NCI-H1417 treated with DMSO at 0.1 percent for 48 hours (cell line): ENCODE measurements at places on chromosomes 1 and 21.

GRCh38 chr1:119635811-119636390 is 12.2 kb downstream of the ZNF697 start:
- no peak for DNase-seq

GRCh38 chr1:213934649-213935048 is 53.1 kb upstream of the PROX1 start:
- no peak for DNase-seq

- DNase-seq: no peak
Observed at GRCh38 chr1:221793439-221794078, 51.7 kb upstream of the DUSP10 start.

- no peak for DNase-seq
Observed at GRCh38 chr1:5456090-5456811, 536.0 kb downstream of the NPHP4 start.

DNA sequence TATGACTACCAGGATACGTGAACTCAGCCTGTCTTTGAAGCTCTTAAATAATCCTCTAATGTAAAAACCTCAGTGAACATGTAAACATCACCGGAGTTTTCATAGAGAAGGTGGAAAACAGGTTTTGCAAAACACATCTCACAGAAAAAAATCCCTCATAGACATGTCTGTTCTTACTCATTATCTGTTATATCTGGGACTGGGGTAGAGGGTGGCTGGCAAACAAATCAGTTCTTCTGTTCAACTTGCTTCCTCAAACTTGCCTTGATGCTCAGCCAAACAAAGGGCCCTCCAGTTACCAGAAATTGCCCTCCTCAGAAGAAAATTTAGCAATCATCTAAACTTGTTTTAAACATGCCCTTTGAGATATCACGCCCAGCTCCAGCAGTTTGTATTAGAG is 66.1 kb upstream of the CXADR start:
- DNase-seq: no peak

GRCh38 chr1:236457775-236458174 is 63.7 kb downstream of the EDARADD start:
- DNase-seq: no peak

GRCh38 chr1:61116421-61116820 is 34.1 kb downstream of the NFIA start:
- no peak for DNase-seq

DNA sequence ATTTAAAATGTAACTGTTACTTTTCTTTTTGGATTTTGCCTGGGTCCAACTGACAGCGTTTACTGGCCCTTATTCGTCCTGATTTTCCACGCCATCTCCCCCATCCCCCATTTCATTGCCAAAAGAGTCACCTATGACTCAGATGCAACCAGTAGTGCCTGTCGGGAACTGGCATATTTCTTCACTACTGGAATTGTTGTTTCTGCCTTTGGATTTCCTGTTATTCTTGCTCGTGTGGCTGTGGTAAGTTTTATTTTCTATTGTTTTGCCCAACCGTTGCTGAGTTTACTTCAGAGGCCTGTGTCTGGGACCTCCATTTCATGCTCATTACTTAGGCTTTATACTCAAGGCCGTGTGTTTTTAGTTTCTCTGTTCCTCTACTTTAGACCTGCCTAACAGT is 9.3 kb downstream of the LEPR start:
- no peak for DNase-seq

DNA sequence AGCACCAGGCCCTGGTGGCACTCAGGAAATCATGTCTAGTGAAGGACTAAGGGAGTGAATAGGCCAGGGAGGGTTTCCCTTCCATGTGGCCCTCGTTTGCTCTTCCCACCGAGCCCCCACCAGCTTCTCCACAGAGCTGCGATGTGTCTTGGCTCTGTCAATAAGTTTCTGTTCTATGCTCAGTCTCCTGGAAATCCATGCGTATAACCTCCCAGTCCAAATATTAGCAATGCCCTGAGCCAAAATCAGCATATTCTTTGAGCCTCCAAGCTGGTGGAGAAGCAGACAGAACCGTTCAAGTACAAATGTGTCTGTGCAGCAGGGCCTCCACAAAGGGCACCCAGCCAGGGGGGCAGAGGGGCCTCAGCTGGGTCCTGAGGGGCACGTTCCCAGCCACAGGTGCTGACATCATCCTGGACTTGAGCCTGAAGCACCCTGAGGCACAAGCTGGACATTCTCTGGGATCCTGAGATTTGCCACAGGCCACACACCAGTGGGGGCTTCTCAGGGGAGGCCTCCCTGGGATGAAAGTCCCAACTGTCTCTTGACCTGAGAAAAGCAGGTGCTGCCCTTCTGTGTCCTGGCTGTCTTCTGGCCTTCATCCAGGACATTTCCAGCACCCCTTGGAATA is 350.5 kb upstream of the VAMP3 start:
- DNase-seq: no peak

- no peak for DNase-seq
Observed at GRCh38 chr1:18560692-18561091, 70.0 kb upstream of the PAX7 start.

DNA sequence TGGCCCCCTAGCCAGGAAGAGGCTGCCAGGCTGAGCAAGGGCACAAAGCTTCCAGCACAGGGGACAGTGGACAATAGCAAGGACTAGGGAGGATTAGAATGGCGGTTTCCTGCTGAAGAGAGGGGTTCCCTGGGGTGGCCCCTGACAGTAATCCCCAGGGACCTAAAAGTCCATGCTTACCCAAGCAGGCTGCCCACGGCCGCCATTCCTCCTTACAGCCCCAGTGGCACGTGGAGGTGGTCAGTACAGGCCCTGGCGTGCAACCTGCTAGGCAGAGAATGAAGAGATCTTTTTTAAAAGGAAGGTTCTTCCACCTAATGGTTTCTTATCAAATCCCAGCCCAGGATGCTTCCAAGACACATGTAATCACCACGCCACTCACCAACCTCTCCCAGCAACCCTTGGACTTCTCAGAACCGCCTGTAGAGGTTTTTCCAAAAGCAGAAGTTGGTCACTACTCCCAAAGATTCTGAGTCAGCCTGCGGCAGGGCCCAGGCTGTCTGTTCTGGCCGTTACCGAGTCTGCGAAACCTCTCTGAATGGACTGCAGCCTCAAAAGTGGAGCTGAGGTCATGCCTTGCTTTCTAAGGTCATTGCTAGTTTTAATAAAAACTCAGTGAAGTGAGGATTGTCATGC is 926 bp downstream of the MRPL55 start:
- no peak for DNase-seq

- DNase-seq: no peak
Observed at GRCh38 chr1:30036229-30036547, 687.2 kb downstream of the MATN1 start.

DNA sequence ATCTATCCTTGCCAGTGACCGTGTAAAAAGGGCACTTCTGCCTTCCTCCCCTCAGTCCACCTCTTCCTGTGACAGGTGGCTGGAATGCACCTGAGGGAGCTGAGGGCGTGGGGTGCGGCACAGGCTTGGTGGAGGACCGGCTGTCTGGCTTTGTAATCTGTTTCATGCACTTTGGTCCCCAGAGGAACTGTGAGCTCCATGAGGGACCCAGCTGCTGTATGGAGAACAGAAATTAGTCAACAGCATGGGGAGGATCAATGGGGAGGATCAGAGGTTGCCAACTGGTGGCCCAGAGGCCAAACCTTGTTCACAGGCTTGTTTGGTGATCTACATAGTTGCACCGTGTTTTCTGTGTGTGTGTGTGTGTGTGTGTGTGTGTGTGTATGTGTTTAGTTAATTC is 19.0 kb upstream of the LUZP1 start:
- no peak for DNase-seq

DNA sequence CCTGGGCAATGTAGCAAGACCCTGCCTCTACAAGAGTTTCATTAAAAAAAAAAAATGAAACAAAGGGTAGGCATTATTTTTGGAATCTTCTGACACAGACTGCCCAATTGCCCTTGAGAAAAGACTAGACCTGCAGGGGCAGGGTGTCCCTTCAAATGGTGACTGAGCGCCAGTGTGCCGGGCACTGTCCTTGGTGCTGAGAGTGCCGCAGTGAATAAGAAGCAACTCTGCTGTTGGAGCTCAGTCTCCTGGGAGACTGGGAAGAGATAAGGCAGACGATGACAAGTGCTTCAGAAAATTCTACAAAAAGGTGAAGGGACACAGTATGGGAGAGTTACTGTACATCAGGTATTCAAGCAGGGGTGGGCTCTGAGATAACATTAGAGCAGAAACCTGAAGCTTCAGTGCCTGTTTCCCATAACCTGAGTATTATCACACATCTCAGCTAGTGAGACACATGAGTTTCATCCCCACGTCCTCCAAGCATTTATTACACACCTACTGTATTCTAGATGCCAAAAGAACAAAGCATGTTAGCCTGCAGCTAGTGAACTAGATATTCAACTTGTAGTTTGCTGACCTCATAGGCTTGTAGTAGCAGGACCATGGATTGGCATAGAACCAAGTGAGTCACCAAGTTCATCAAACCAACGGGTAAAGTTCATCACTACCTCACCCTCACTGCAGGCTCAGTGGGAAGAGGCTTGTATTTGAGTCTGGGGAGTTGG is 18.4 kb upstream of the RPL11 start:
- no peak for DNase-seq

DNA sequence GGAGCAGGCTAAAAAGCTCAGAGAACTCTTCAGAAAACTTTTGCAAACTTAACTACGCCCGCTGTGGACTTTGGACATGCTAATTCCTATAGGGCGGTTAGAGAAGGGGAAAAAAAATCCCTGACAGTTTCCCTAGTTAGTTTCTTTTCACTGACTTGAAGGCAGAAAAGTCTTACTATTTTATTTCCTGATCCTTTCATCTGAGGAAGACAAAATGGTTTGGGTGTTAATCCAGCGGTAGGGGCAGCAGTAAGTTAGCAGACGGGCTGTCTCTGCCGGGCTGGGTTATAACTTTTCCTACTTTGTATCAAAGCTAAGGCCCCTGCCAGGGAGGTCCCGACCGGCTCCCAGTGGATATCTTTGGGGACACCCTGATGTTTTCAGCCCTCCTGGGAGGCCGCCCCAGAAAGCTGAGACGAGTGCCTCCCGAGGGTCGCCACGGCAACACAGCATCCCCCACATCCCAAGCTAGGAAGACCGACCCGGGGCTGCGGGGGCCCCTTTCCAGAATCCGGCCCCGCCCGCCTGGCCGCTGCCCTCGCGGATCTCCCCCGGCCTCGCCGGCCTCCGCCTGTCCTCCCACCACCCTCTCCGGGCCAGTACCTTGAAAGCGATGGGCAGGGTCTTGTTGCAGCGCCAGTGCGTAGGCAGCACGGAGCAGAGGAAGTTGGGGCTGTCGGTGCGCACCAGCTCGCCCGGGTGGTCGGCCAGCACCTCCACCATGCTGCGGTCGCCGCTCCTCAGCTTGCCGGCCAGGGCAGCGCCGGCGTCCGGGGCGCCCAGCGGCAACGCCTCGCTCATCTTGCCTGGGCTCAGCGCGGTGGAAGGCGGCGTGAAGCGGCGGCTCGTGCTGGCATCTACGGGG is 162.6 kb downstream of the RUNX1 start:
- no peak for DNase-seq

DNA sequence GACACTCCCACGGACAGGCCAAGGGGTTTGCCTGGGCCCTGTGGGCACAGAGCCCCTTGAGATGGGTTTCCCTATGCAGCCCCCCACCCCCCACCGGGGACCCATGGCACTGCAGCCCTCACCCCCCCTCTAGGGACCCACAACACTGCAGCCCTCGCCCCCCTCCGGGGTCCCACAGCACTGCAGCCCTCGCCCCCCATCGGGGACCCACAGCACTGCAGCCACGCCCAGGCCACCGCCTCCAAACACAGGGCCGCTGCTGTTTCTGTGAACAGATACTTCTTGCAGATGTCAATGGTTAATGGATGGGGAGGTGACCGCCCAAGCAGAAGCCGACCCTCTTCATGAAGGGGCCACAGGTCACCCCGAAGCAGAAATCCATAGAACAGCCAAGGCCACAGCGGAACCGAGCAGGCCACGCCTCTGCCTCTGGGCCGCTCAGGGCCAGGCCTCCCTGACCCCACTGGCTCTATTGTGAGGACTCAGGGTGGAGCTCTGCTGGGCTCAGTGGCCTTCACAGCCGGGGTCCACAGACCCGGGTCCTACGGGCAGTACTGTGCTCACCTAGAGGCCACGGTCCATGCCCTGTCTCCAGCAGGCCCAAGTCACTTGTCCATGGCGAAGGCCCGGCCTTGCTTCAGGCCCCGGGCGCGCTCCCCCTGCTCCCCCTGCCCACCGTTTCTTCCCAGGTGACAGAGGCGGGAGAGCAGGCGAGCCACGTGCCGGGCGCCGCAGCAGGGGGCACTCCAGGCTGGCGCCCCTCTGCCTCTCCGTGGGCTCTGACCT is 4.1 kb upstream of the POFUT2 start:
- DNase-seq: no peak

- DNase-seq: no peak
Observed at GRCh38 chr21:35428489-35428888, 379.4 kb upstream of the RUNX1 start.

DNA sequence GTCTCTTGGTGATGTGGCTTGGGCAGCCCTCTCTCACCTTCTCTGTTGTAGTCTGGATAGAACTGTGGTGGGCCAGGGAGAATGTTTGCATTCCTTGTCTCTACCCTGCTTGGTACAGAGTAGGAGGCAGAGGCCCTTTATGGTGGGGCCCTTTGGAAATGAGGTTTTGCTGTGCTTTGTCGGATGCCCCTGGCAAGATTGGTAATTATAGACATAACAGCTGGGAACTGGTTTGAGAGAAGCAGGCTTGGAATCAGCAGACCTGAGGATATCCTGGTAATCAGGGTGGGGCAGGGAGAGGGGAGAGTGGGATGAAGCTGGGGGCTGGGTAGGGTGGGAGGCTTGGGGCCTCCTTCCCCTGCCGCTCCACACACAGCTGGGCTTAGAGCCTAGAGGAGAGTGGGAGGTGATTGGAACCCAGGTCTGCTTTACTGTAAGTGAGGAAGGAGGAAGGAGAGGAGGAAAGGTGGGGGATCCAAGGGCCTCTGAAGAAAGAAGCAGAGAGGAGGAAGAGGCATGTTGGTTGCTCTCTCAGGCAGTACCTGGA is 5.0 kb downstream of the VANGL2 start:
- DNase-seq: no peak

DNA sequence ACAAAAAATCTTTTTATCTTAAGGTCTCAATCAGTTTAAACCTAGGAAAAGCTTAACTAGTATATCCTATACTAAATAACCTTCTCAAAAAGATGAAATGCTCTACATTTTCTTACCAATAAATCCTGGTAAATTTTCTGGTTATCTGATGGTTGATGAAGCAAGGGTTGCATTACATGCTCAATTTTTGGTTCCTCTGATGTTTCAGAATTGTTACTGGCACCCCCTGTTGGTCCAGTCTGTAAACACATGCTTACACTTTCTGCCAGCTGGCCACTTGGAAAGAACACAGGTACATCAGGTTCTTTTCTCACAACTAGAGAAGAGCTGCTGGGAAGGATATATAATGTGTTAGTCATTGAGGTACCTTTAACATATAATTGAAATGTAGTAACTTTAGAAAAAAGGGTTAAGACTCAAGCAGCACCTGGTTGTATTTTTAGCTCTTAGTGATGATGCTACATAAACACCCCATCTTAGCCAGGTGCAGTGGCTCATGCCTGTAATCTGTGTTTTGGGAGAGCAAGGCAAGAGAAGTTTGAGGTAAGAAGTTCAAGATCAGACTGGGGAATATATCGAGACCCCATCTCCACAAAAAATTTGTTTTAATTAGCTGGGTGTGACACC is 30.9 kb upstream of the TAL1 start:
- DNase-seq: no peak

GRCh38 chr1:96989302-96989701 is 267.7 kb downstream of the PTBP2 start:
- no peak for DNase-seq

- no peak for DNase-seq
Observed at GRCh38 chr1:99613716-99614115, 32.2 kb upstream of the PALMD start.

- no peak for DNase-seq
Observed at GRCh38 chr1:219174460-219175211, 958 bp downstream of the LYPLAL1 start.
